ENCODE measurements at places on chromosomes 3 and 15. TPM values are rescaled to one million over a fixed set of nuclear protein-coding genes. Genes with fewer than 3 reads are reported as not detected.

GRCh38 chr3:38575279-38575843 lies 74.1 kb downstream of the SCN5A start:
- DNase-seq, result peak; percentile 15

DNA sequence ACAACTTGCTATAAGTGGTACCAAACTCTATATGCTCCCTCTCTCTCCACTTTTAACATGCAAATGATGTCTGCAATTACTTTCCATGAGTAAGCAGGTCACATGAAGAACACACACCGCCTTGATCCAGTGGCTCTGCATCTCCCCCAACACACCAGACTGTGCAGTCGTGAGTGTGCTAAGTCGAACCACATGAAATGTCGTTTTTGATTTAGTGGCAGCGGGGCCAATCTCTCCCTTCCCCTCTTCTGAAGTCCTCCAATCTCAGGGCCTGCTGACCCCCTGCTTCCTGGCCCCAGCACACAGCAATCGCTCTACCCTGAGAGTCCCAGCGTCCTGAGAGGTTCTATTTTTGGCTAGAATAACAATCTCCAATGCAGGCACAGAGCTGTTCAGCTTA lies 312.5 kb downstream of the SHQ1 start:
- DNase-seq, result no peak

- no peak for DNase-seq
Measured at GRCh38 chr15:92949604-92950249, 49.6 kb downstream of the CHD2 start.

GRCh38 chr3:34568766-34569165 lies 770.3 kb downstream of the PDCD6IP start:
- no peak for DNase-seq

DNA sequence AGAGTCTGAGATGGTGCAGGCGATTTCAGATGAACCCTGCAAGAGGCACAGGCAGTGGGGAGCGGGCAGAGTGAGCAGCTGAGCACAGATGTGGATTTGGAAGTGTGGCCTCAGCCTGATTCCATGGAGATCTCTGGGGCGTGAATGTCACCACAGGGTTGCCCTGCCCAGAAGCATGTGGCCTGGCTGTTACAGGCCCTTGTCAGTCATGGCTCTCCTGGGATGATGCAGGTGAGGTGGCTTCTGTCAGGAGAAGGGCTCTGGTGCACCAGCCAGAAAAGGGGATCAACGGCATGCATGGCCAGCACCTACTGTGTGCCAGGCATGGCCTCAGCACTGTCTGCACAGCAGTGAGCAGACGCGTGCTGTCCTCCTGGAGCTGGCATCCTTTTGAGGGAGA lies 11.9 kb downstream of the HDAC11 start:
- no peak for DNase-seq

- DNase-seq, result no peak
Measured at GRCh38 chr15:100696452-100696851, 94.1 kb downstream of the ASB7 start.

- DNase-seq, result peak; percentile 81
Measured at GRCh38 chr15:44726568-44727484, 9.5 kb upstream of the TRIM69 start.

DNA sequence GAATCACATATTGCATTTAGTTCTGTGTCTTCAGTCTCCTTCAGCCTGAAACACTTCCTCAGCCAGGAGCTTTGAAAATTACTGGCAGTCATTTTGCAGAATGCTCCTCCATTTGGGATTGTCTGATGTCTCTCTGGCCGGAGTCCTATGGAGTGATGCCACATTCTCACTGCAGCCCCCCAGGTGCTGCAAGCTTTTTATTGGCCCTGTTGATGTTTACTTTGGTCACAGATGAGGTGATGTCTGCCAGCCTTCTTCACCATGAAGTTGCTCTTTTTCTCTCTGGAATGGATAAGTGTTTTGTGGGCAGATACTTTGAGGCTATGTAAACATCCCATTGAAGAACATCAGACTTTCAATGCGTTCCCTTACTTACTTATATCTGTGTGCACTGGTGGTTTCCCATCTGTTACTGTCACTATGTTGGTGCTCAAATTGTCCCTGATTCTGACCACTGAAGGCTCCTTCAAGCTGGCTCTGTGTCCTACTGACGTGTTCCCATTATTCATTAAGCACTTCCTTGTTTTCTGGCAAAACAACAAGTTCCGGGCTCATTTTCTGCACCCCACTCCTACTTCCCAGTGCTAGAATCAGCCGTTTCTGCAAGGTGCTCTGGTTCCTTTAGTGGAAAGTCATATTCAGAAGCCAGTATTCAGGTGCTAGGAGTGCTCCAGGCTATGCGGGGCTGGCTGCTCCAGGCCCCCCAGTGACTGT lies 1.4 kb upstream of the CLEC3B start:
- DNase-seq, result no peak

GRCh38 chr15:101243420-101243819 lies 8.4 kb downstream of the CHSY1 start:
- no peak for DNase-seq

DNA sequence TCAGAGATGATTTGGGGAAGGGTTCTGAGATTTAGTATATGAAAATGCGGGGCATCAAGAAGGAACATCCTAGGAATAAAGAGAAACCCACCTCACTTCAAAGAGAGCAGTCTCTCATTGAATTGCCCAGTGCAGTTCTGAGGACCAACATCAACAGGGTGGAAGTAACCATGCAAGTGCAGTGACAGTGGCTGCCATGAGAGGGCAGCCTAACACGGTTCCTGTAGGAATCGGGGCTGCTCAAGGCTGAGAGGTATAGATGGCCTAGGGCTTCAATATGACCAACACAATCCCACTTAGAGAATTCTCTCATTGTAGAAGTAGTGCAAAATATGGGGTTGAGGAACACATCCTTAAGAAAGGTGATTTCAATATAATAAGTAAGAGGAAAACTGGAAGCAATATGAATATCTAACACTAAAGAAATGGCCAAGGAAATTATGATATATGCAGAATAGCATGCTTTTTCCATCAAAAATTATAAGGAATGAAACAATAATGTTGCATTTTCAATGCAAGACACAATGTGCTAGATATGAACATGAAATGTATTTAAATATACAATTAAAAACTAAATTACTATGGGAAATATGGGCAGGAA lies 51.1 kb upstream of the ARRDC4 start:
- no peak for DNase-seq

DNA sequence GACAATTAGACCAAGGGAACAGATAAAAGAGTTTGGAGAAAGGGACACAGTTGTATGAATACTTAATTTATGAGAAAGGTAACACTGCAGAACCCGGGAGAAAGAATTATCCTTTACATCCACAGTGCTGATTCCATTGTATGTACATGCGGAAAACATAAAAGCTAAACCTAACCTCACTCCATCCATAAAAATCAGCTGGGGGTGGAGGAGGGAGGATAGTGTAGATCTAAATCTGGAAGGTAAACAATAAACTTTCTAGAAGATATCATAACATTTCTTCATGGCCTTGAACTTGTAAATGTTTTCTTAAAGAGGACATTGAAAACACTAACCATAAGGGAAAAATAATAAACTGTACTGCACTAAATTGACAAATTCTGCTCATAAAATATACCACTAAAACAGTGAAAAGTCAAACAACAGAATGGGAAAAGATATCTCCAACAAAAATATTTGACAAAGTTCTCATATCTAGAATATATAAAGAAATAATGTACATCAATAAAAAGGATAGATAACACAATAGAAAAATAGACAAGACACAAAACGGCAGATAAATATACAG lies 220.5 kb downstream of the DPH6 start:
- no peak for DNase-seq

GRCh38 chr15:52528564-52529340 lies at the start of gene MYO5A:
MYO5A (minus strand) TSS chr15:52528880; CDS start chr15:52528806, 74 bp downstream.
- peak; percentile 76 for DNase-seq

DNA sequence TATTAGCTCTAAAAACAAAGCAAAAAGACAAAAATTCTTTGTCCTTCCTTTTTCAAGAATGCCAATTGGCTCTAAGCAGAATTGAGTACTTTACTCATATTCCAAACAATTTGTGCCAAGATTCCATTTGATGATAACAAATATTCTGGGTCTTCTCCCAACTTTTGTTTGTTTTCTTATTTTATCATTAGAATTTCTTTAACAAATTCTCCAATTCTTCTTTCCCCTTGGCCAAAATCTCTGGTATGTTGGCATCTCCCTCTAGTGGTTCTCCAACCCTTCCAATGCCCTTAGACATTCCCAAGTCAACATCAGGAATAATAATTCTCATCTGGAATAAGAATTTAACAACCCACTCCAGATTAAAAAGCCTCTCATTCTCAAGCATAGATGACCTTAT lies 5.3 kb downstream of the CPOX start:
- DNase-seq, result no peak

GRCh38 chr3:185532901-185533300 lies 19.5 kb downstream of the LIPH start:
- no peak for DNase-seq

DNA sequence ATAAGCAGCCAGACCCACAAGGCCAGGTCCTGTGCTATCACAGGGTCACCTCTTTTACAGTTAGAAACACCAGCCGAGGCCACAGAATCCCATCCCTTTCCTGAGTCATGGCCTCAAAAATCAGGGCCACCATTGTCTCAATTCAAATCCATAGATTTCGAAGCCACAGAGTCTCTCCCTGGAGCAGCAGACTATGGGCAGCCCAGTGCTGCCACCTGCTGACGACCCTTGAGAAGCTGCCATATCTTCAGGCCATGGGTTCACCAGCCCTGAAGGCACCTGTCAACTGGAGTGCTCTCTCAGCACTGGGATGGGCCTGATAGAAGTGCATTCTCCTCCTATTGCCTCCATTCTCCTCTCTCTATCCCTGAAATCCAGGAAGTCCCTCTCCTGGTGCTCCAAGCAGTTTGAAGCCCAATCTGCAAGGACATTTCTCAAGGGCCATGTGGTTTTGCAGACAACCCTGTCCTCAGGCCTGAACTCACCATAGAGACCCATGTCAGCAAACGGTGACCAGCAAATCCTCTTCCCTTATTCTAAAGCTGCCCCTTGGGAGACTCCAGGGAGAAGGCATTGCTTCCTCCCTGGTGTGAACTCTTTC lies 39.6 kb downstream of the TGM4 start:
- peak; percentile 84 for DNase-seq

- no peak for DNase-seq
Measured at GRCh38 chr3:2659896-2660295, 450.3 kb downstream of the IL5RA start.

GRCh38 chr3:116188231-116188785 lies 257.0 kb downstream of the LSAMP start:
- no peak for DNase-seq

GRCh38 chr3:169661361-169662131 lies 2.0 kb downstream of the MECOM start:
- DNase-seq, result no peak

GRCh38 chr15:33016405-33017024 lies 178.0 kb downstream of the FMN1 start:
- DNase-seq, result no peak

GRCh38 chr15:49379996-49380395 lies 43.0 kb upstream of the FGF7 start:
- DNase-seq, result no peak

- no peak for DNase-seq
Measured at GRCh38 chr3:73530022-73530396, 94.7 kb downstream of the PDZRN3 start.

DNA sequence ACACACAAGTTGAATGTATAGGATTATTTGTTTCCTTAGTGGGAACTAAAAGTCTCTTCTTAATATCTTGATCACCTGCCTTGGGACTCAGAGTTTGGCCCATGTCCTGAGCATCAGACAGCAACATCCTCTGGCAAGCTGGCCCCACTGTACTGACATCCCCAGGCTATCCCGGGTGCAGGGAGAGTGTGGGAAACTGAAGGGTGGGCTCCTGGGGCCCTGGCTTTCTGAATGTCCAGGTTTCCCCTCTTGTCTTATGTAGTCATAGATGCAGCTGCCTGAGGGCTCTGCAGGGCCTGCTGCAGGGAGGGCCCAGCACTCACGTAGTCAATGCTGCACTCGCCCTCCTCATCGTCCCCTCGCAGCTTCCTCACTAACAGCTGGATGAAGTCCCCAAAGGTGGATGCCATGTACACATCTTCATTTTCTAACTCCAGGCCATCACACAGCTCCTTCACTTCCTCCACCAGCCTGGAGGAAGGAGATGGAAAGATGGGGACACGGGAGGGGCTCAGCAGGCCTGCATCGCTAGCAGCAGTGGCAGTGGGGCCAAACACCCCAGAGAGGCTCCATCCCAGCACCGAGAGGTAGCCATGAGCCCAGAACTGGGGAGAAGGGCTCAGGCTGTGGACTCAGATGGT lies 42.8 kb downstream of the ALDH1L1 start:
- DNase-seq, result no peak

DNA sequence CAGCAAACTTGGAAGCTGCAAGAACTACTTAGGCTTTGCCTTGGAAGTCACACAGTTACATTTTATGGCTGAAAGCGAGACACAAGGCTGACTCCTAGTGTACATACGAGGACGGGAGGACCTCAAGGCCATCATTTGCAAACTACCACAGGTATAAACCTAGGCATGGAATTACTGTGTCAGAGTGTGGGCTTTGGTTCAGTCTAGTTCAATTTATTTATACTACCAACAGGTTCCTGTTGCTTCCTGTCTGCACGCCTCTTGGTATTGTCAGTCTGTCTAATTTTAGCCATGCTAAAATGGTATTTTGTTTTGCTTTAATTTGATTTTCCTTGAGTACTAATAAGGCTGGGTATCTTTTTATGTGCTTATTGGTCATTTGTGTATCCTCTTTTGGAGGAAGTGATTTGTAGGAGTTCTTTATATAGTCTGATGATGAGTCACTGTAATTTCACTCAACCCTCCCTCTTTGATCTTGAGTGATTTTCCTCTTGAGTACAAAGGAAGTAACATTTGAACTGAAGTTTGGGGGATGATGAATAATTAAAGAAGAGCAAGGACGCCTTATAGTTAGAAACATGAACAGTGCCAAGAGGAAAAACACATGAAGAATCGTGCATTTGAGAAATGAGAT lies 8.2 kb downstream of the ANKRD34C start:
- DNase-seq, result no peak

DNA sequence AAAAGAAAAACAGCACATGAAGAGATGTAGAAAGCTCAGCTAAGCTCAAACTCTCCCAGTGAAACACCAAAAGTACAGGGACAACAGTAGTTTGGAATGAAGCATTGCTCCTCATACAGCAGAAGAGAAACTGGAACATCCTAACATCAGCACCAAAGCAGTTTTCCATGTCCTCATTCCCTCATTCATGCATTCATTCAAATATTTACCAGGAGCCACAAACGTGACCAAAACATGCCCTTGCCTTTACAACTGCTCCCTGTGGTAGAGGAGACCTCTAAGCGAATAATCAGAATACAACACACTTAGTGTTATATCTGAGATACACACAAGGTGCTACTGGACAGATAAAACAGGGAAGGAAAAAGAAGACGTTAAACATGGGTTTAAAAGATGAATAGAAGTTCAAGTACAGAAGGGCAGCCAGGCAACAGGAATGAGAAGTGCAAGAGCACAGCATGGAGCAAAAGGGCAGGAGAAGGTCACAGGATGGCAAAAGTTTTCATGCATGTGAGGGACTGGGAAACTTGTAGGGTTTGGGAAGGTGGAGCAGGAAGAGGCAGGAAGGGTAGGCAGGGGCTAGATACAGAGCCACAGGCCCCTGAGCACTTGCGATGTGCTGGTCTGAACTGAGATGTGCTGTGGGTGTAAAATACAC lies 58.5 kb upstream of the LMCD1 start:
- DNase-seq, result no peak

Gene JMJD7
- total RNA-seq, result 61.1 TPM

Gene PXK
- 15.3 TPM for total RNA-seq

Gene CHP1
- 107 TPM for total RNA-seq

Gene PLSCR4
- 25.7 TPM for total RNA-seq

Measured in Peyer's patch (tissue), 4 donors.